Hepatocyte (in vitro differentiated cells): ENCODE measurements at places on chromosomes 5 and 9. TPM values are rescaled to one million over a fixed set of nuclear protein-coding genes. Genes with fewer than 3 reads are reported as not detected.
A peak's percentile ranks its signal among the peaks of the same experiment; 100 is the strongest.

FBLL1 gene
- polyA plus RNA-seq, result 1.2 and 2.4 TPM in 2 replicates

WHRN gene
- 6.6 and 14.4 TPM in 2 replicates for polyA plus RNA-seq

CMYA5 gene
- 1.0 and 1.1 TPM in 2 replicates for polyA plus RNA-seq

CENPK gene
- 11.4 and 15.3 TPM in 2 replicates for polyA plus RNA-seq

BTNL8 gene
- 9.8 and 12.5 TPM in 2 replicates for polyA plus RNA-seq

PFN3 gene
- polyA plus RNA-seq, result not detected in 2 replicates

NOP16 gene
- 64.0 and 82.3 TPM in 2 replicates for polyA plus RNA-seq

MYO10 gene
- 52.4 and 53.2 TPM in 2 replicates for polyA plus RNA-seq

SHB gene
- polyA plus RNA-seq, result 36.1 and 48.3 TPM in 2 replicates

GNE gene
- 3.8 and 6.5 TPM in 2 replicates for polyA plus RNA-seq

ACTL7A gene
- not detected in 2 replicates for polyA plus RNA-seq

ADAMTSL2 gene
- 1.5 and 2.3 TPM in 2 replicates for polyA plus RNA-seq

FRMD3 gene
- 3.7 and 3.9 TPM in 2 replicates for polyA plus RNA-seq

TRAPPC13 gene
- polyA plus RNA-seq, result 10.8 and 14.7 TPM in 2 replicates

OR1Q1 gene
- polyA plus RNA-seq, result not detected in 2 replicates

AIF1L gene
- 6.0 and 6.3 TPM in 2 replicates for polyA plus RNA-seq

SLC6A3 gene
- polyA plus RNA-seq, result 1.2 TPM in 1 of 2 replicates, not detected in the other

PDE6A gene
- 3.7 and 3.9 TPM in 2 replicates for polyA plus RNA-seq

- H3K4me3 ChIP-seq, result no peak overlapping the region
- H3K27me3 ChIP-seq, result no peaks in the 10 kb centered on the region
- no peaks in the 10 kb centered on the region for H3K36me3 ChIP-seq
- H3K27ac ChIP-seq, result peak overlapping the region; percentile 42
- DNase-seq, result peak; percentile 71
Observed at GRCh38 chr9:131237931-131238401, 38.3 kb downstream of the FAM78A start.

GRCh38 chr5:17425385-17426070 lies 72.5 kb upstream of the TAF11L2 start:
- no peak overlapping the region for H3K4me3 ChIP-seq
- H3K27ac ChIP-seq, result no peak overlapping the region
- H3K36me3 ChIP-seq, result no peaks in the 10 kb centered on the region
- DNase-seq, result no peak
- H3K27me3 ChIP-seq, result no peaks in the 10 kb centered on the region

DNA sequence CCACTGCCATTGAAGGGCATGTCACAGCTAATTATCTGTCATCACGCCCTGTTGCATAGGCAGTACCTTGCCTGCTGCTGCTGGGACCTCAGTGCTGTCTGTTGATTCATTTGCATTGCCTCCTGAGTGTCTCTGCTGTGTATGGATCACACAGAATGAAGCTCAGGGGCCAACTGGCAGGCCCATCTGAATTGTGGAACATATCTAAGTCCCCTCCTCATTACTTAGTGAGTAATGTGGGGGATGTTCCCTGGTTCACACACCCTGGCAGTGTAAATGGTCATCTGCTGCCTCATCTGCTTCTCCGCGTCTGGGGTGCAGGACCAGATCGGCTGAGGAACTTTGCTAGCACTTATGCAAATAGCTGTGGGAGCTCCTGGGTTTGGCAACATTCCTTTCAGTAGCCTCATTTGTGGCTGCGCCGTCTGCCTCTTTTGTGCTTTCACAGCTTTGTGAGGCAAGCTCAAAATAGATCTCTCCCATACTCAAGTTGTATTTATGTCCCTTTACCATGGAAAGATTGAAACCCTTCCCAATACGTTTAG lies 25.4 kb downstream of the TYRP1 start:
- H3K4me3 ChIP-seq, result no peak overlapping the region
- no peak overlapping the region for H3K27ac ChIP-seq
- no peaks in the 10 kb centered on the region for H3K36me3 ChIP-seq
- H3K4me1 ChIP-seq, result no peaks in the 10 kb centered on the region
- H3K27me3 ChIP-seq, result no peaks in the 10 kb centered on the region

- H3K4me1 ChIP-seq, result no peaks in the 10 kb centered on the region
- no peaks in the 10 kb centered on the region for H3K27me3 ChIP-seq
- H3K36me3 ChIP-seq, result no peaks in the 10 kb centered on the region
Observed at GRCh38 chr9:118222375-118222774, 518.2 kb downstream of the TLR4 start.

DNA sequence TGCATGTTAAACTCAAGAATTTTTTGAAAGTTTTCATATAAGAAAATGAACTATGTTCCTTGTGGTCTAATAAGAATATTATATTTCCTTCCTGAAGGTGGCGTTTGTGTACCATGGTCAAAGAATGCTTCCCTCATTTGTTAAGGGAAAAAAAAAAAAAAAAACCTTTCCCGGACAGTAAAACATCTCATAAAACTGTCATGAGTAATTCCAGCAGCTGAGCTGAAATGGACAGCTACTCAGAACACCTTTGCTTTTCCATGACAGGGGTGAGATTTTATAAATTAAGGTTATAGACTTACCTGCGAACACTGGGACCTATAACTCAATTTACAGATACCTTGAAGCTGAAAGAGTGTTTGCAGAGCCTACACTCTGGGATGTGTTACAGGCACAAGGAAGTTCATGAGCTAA lies 113.2 kb upstream of the RANBP3L start:
- peak; percentile 79 for DNase-seq
- H3K4me1 ChIP-seq, result peaks cover 24% of the 10 kb centered on the region
- no peaks in the 10 kb centered on the region for H3K36me3 ChIP-seq
- H3K27ac ChIP-seq, result no peak overlapping the region

GRCh38 chr5:55176176-55176818 lies 3.3 kb upstream of the CDC20B start:
- H3K4me1 ChIP-seq, result peaks cover 13% of the 10 kb centered on the region
- no peak overlapping the region for H3K27ac ChIP-seq
- peaks cover 78% of the 10 kb centered on the region for H3K27me3 ChIP-seq
- H3K4me3 ChIP-seq, result peak overlapping the region; percentile 44
- no peaks in the 10 kb centered on the region for H3K36me3 ChIP-seq

- no peak for DNase-seq
- no peak overlapping the region for H3K27ac ChIP-seq
- H3K4me1 ChIP-seq, result no peaks in the 10 kb centered on the region
- no peaks in the 10 kb centered on the region for H3K27me3 ChIP-seq
- H3K36me3 ChIP-seq, result no peaks in the 10 kb centered on the region
Observed at GRCh38 chr9:109449036-109449798, 48.9 kb downstream of the PTPN3 start.

GRCh38 chr9:88414298-88414697 lies 26.1 kb downstream of the SPIN1 start:
- no peak for DNase-seq
- no peaks in the 10 kb centered on the region for H3K36me3 ChIP-seq
- peaks cover 14% of the 10 kb centered on the region for H3K4me1 ChIP-seq
- no peak overlapping the region for H3K4me3 ChIP-seq
- H3K27ac ChIP-seq, result no peak overlapping the region

GRCh38 chr5:27021471-27021870 lies 16.9 kb downstream of the CDH9 start:
- H3K4me1 ChIP-seq, result no peaks in the 10 kb centered on the region
- no peak overlapping the region for H3K27ac ChIP-seq
- H3K4me3 ChIP-seq, result no peak overlapping the region
- H3K36me3 ChIP-seq, result no peaks in the 10 kb centered on the region
- H3K27me3 ChIP-seq, result no peaks in the 10 kb centered on the region
- DNase-seq, result no peak

GRCh38 chr9:111909444-111909843 lies 12.8 kb downstream of the UGCG start:
- H3K4me1 ChIP-seq, result peaks cover 28% of the 10 kb centered on the region
- no peak overlapping the region for H3K4me3 ChIP-seq
- no peaks in the 10 kb centered on the region for H3K27me3 ChIP-seq
- H3K36me3 ChIP-seq, result no peaks in the 10 kb centered on the region

- H3K4me1 ChIP-seq, result no peaks in the 10 kb centered on the region
- no peak for DNase-seq
- no peaks in the 10 kb centered on the region for H3K36me3 ChIP-seq
- H3K27ac ChIP-seq, result no peak overlapping the region
Observed at GRCh38 chr5:7074176-7074575, 321.8 kb upstream of the ADCY2 start.

DNA sequence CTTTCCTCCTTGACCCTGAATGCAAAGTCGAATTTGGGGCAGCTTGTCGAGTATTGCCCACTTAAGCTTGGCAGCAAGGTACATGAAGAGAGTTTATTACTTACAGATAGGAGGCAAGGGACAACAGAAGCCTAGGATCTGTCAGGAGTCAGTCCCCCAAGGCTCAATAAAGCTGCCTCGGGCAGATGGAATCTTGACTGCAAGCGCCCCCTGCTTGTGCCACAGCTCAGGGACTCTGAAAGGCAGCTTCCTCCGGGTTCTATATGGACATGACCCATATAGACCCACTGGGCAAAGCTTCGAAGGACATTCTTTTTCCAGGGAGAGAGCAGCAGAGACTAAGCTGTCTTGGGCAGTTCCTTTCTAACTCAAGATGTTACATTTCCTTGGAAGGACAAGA lies 971.5 kb downstream of the EFNA5 start:
- H3K4me3 ChIP-seq, result no peak overlapping the region
- DNase-seq, result no peak
- no peaks in the 10 kb centered on the region for H3K36me3 ChIP-seq
- H3K4me1 ChIP-seq, result no peaks in the 10 kb centered on the region
- H3K27me3 ChIP-seq, result no peaks in the 10 kb centered on the region

GRCh38 chr5:348726-349125 lies 27.2 kb downstream of the AHRR start:
- no peak for DNase-seq
- H3K4me3 ChIP-seq, result no peak overlapping the region
- H3K27me3 ChIP-seq, result no peaks in the 10 kb centered on the region
- H3K4me1 ChIP-seq, result peaks cover 6% of the 10 kb centered on the region

- DNase-seq, result no peak
- no peaks in the 10 kb centered on the region for H3K27me3 ChIP-seq
- no peaks in the 10 kb centered on the region for H3K36me3 ChIP-seq
- no peak overlapping the region for H3K4me3 ChIP-seq
- H3K4me1 ChIP-seq, result peaks cover 57% of the 10 kb centered on the region
- peak overlapping the region; percentile 89 for H3K27ac ChIP-seq
Observed at GRCh38 chr5:145981589-145982571, 45.5 kb downstream of the SH3RF2 start.

- H3K4me1 ChIP-seq, result no peaks in the 10 kb centered on the region
- H3K36me3 ChIP-seq, result no peaks in the 10 kb centered on the region
- no peak overlapping the region for H3K4me3 ChIP-seq
- peak; percentile 47 for DNase-seq
- H3K27ac ChIP-seq, result no peak overlapping the region
Observed at GRCh38 chr9:100011062-100011681, 87.6 kb downstream of the ERP44 start.

- peaks cover 5% of the 10 kb centered on the region for H3K4me1 ChIP-seq
- DNase-seq, result peak; percentile 75
- no peak overlapping the region for H3K4me3 ChIP-seq
- no peaks in the 10 kb centered on the region for H3K27me3 ChIP-seq
- no peak overlapping the region for H3K27ac ChIP-seq
Observed at GRCh38 chr9:131178382-131178781, 53.0 kb downstream of the NUP214 start.
